ENCODE measurements at places on chromosomes 12 and 14. TPM values are rescaled to one million over a fixed set of nuclear protein-coding genes. Genes with fewer than 3 reads are reported as not detected.

The AKAP6 gene
- total RNA-seq: 26.6 TPM

GRCh38 chr14:74472601-74473000, 20.5 kb downstream of the NPC2 start:
- no peak for DNase-seq

The CLEC2A gene
- not detected for total RNA-seq

The FKBP3 gene
- 60.8 TPM for total RNA-seq

DNA sequence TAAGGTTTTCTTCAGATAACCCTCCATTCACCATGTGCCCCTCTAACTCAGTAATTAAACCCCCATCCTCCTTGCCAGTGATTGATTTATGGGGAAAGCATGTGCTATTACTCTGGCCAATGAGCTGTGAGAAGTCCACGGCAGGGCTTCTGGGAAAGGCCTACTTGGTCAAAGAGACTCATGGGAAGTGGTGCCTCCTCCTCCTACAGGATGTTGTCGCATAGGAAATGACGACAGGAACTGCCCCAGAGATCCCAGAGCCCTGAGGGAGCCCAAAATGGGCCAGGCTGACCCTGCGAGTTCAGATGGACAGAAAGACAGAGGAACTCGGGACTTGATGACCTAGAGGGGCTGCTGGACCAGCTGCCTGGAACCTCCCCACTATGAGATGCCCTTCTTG, 938.1 kb upstream of the TMEM132C start:
- no peak for DNase-seq

- DNase-seq: no peak
These were observed 88.6 kb downstream of the EPS8 start for GRCh38 chr12:15700595-15700994.

Data from testis (tissue), 5 donors.